HT1080 (cell line): ENCODE measurements at places on chromosomes 12 and 14.

DNA sequence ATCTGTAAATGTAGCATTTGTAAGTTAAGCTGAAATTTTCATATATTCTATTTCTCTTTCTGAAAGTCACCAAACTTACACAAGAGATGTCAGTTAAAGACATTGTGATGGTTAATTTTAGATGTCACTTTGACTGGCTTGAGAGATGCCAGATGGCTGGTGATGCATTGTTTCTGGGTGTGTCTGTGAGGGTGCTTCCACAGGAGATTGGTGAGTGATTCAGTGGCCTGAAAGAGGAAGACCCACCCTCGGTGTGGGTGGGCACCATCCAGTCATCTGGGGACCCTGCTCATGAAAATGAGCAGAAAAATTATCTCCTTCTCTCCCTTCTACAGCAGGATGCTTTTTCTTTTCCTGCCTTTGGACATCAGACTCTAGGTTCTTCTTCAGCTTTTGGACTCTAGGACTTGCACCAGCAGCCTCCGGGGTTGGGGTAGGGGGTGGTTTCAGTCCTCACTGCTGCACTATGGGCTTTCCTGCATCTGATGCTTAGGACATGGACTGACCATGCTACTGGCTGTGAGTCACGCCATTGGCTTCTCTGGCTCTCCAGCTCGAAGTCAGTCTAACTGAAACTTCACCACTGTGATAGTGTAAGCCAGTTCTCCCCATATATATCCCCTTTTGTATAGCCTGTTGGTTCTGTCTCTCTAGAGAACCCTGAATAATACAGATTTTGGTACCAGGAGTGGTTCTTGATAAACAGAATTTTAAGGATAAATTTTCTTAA lies 20.9 kb downstream of the PDE6H start:
- DNase-seq, result peak; percentile 59

DNA sequence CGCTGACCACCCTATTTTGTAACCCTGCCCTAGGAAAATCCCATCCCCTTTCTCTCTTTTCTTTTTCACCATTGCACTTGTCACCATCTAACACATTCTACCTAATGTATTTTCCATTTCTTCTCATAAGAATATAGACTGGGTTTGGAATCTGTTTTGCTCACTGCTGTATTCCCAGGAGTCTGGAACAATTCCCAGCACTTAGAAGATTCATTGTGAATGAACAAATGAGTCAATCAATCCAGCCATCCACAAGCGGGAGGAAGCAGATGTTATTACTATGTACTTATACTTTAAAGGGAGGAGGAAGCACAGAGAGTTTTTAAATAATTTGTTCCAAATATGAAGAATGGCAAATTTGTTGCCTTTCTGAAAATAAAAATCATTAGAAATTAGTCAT lies 142.1 kb downstream of the KIF21A start:
- no peak for DNase-seq

DNA sequence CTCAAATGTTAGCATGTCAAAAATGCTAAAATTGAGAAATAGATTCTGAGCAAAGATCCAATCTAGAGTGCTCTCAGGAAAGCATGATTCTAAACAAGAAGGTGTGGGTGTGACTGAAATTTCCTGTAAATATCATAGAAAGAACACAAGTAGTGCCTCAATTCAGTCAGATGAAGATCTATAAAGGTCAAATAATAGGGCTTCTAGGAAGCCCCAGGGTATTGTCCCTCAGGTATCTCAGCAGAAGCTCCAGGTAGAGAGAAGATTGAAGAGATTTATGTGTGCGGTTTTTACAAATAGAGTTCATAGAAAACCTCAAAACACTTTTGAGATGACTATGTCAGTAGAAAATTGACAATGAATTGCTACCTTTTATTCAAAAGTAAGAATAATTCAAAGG lies 13.0 kb downstream of the KLRD1 start:
- no peak for DNase-seq

- no peak for DNase-seq
Observed at GRCh38 chr12:67927815-67928214, 61.4 kb upstream of the IFNG-AS1 start.

GRCh38 chr12:117261247-117261646 lies 71.0 kb upstream of the FBXO21 start:
- DNase-seq, result peak; percentile 92

DNA sequence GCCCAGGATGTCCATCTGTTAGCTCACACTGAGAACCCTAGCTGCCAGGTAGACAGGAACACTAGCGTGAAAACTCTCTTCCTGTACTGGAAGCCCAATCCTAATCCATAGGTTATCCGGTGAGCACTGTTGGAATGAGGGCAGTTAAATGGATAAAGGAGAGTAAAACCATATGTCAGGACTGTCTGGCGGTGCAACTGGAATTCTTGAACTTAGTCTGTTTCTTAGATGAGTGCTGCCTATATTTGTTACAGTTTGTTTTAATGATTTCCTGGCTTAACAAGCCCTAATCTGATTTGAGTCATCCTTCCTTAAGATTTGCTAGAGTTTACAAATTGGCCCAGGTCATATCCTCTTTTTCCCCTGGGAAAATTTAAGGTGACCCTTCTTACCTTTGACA lies 104.7 kb downstream of the ANO4 start:
- no peak for DNase-seq

- peak; percentile 71 for DNase-seq
Observed at GRCh38 chr12:127381043-127381668, 885.8 kb upstream of the TMEM132C start.

DNA sequence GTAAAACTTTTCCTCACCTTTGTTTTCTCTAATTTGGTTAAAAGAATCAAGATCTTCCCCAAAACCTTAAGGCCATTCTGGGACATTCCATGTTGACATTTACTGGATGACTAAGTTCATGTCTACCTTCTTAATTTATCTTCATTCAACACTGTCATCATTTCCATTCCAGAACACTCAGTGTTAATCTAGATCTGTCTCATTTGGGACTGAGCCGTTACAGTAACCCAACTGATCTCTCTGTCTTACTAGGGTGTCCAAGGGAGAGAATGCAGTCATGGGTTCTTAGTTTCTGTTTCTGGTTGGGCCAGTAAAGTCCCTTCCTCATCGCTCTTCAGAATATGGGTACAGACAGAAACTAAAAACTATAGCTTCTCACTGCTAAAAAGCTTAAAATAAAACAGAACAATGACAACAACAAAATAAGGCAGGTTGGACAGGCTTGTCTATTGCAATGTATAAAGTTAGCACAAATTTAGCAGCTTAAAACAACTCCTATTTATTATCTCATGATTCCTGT lies 144.8 kb downstream of the ASCL1 start:
- no peak for DNase-seq

GRCh38 chr14:105116451-105117256 lies 51.4 kb upstream of the GPR132 start:
- no peak for DNase-seq

DNA sequence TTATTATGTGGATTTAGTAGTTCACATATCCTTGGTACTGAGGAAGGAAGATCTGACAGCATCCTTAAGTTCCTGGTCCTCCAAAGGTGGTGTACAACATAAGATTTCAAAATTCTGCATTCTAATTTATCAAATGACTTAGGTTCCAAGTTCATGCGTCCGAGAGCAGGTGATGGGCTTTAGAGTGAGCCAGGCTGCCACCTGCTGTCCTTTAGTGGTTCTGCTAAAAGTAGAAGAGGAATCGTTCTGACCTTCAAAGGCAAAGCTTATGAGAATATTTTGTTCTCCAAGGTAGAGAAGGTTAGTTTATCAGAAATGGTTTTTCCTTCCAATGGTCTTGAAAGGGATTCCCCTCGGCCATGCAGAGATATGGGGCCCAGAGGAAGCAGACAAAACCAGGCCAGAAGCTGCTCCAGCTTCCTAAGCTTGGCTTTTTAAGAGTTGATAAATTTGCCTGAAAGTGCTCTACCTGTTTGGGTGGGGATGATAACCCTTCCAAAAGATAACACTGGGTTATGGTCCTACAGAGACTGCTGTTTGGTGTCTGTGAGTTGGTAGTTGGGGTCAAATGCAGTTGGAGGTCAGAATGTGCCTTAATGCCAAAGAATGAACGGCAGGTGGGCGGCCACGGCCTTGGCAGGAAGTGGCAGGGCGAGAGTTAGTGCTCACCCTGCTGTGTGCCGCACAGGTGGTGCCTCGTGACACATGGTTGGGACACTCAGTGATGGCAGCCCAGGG lies 29.1 kb upstream of the LRTM2 start:
- peak; percentile 54 for DNase-seq

GRCh38 chr12:6614513-6615172 lies 7.5 kb upstream of the CHD4 start:
- no peak for DNase-seq

DNA sequence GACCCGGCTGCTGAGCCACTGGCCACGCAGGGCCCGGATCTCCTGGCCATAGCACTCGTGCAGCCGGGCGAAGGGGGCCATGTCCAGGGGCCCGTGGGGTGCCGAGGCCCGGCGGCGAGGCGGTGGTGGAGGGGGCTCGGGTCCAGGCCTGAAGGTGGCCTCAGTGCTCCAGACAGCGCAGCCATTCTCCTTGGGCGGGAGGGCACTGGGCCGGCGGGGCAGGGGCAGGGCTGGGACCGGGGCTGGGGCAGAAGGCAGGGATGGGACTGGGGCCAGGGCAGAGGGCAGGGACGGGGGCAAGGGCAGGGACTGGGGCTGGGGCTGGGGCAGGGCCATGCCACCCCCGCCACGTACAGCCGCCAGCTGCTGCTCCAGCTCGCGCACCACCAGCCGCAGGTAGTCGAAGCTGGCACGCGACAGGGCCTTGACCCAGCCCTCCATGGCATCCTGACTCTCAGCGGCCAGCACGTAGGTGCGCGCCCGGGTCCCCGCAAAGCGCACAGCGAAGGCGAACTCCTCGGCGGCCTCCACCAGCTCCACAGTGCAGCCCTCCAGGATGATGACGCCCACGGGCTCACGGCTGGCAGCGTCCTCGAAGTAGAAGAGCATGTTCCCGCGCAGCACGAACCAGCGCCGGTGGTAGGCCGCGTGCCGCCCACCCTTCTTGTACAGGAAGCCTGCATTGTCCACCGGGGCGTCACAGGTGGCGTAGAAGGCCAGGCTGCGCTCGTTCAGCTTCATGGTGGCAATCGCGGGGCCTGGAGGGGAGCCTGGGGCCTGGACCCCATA lies 6.0 kb downstream of the PHETA1 start:
- no peak for DNase-seq

- no peak for DNase-seq
Observed at GRCh38 chr12:67988601-67989021, 636 bp upstream of the IFNG-AS1 start.

DNA sequence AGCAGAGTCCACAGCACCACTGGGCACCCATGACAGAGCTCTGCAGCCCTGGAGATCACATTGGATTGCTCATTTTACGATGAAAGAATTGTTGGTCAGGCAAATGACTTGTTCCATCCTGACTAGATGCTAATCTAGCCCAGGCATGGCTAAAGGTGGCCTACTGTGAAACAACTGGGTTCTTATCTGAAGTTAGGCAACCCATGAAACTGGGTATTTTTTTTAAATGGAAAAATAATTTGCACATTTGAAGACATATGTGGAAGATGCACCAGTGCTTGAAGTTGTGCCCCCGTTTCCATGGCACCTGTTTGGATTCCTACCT lies 8.3 kb downstream of the PYGL start:
- no peak for DNase-seq

DNA sequence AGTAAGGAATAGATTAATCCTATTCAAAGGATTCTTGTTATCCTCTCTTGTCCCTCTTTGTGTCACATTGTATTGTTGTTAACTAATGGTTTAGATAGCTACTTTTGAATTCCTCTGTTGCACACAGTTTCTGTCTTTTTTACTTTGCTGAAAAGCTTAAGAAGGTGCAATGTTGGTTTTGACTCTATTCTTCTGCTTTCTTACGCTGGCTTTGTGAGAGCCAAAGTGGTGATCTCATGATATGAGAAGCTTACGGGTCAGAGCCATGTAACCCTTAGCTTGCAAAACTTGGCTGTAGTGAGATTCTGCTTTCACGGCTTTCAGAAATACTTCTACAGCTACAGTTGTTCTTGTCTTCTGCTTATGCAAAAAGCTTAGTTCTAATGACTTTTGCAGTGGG lies 239.7 kb downstream of the TRHDE start:
- no peak for DNase-seq

DNA sequence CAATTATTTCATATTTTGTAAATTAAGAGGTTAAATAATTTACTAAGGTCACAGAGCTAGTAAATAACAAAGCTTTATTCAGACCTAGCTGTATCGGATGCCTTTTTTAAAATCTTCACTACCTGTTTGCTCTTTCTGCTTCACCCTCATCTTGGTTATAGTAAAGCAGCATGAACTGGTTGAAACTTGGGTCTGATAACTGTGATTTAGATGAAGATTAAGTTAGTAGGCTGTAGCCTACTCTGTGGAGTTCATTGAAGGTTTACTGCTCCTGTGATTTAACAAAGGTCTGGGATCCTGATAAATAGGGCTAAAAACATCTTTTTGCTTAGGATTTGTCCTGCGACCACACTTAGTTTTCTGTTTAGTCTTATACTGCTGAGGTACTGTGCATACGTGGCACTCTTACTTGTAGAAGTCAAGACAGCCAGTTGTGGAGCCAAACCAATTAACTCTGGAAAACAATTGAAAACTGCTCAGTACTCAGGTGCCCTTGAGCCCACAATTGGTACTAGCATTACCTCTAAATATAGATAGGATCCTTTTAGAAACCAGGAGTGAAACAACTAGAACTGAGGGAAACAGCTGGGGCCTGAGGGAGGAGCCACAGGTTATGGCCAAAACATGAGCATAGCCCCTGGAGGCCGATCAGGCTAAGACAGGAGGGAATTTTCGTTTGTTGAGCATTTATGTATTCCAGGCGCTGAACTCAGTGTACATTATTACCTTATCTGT lies 2.3 kb downstream of the SPATS2 start:
- DNase-seq, result no peak

GRCh38 chr12:1552911-1553491 lies 41.4 kb downstream of the FBXL14 start:
- DNase-seq, result no peak

GRCh38 chr12:87196321-87196720 lies 832.9 kb downstream of the C12orf50 start:
- DNase-seq, result no peak

GRCh38 chr12:20863056-20863455 lies 52.6 kb downstream of the SLCO1B3 start:
- no peak for DNase-seq

DNA sequence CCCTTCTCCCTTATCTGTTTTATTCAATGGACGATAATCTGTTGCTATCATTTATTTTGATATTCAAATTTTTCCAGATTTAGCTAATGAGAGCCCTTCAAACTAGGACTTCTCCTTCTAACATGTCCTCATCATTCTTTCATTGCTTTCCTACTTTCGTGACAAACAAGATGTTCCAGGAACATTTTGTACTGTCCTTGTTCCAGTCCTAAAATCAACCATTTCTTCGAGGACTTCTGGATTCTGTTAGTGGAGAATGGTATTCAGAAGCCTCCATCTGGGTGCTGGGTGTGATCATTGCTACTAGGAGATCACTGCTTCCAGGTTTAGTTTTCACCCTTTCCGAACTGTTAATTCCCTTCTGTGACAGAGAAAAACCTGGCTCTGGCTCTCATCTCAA lies 29.5 kb upstream of the FBXO34 start:
- DNase-seq, result no peak

- DNase-seq, result peak; percentile 3
Observed at GRCh38 chr14:28831126-28831525, 64.5 kb downstream of the FOXG1 start.

- DNase-seq, result peak; percentile 89
Observed at GRCh38 chr12:74043343-74043742, 494.3 kb upstream of the ATXN7L3B start.
